ENCODE measurements at places on chromosomes 2 and 18.

- DNase-seq, result no peak
Observed at GRCh38 chr18:77705301-77705700, 455.7 kb downstream of the GALR1 start.

- no peak for DNase-seq
Observed at GRCh38 chr18:49250816-49251388, 209.5 kb downstream of the DYM start.

DNA sequence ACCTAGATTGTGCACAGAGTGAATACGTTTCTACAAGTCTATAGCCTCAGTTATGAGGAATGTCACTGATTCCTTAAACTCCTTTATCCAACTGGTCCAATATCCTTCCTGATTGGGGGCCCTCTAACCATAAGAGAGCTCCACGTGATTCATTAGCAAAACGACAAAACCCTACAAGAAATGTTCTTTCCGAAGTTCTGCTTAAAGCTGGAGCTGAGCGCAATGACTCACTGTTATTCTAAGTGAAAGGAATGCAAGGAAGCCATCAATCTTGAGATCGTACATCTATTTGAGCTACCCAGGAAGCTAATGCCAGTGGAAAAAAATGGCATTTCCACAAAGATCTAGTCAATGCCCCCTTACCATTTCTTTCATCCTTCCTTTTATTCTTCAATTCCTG lies 354.9 kb upstream of the CDH20 start:
- no peak for DNase-seq

GRCh38 chr18:74050807-74051206 lies 96.8 kb downstream of the FBXO15 start:
- no peak for DNase-seq

DNA sequence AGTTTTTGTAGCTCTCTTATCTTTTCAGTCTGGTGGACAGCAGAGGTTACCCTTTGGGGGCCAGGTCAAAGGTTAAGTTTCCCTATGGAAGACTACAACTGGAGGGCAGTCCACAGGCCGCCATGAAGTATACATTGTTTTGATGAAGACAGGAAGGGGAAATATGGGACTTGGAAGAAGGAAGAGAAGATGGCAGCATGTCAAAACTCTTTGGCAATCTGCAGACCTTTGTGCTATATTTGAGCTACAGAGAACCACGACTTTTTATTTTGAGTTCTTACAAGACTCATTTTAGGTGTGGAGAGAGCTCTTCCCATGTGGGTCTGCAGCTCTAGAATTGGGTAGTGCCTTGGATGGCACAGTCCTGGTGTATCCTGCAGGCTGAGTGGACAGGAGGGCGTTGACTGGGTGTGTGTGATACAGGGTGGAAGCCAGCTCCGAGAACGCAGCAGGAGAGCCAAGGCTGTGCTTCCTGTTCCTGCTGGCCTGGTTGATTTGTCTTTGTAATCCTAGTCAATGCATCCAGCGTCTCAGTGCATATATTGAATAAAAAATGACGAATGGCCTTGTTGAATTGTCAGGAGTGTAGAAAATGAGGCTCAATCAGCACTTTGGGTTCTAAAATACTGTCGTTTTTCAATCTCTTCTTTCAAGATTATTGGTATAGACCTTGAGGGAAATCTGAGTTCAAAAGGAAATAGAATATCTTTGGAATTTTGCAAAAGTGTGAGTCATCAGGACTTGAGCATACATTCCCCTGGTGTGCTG lies 11.5 kb downstream of the ITGA6 start:
- no peak for DNase-seq

DNA sequence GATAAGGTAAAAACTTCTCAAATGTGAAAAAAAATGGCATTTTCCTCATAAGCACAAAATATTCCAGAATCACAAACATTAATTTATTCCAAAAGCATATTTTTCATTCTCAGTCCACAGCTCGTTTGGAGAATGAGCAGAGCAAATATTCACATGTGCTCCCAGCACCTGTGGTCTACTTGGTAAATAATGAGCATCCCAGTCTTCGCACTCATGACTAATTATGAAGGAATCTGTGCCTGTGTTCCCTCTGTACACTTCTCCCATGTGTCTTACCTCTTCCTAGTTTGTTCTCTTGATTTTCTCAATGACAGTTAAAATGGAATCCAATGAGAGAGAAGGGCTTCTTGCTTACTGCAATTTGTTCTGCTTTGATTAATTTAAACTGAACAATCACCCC lies 671.0 kb upstream of the SOX11 start:
- no peak for DNase-seq

DNA sequence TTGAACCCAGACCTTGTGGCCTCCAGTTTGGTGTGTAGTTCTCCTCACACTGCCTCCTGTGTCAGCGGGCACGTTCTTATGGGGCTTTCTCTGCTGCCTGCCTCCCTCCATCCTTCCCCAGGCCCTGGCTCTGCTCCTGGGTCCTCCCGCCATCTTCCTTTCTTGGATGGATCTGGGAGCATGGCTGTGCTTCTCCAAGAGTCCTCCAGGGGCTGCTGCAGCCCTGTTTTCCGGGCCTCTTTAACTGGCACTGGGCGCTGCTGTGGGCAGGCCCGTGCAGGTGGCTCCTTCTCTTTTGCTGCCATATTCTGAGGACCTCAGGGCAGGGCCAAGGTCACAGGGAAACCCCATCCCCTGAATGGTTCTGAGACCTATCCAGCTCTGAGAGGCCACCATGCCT lies 17.8 kb downstream of the THNSL2 start:
- DNase-seq, result no peak

DNA sequence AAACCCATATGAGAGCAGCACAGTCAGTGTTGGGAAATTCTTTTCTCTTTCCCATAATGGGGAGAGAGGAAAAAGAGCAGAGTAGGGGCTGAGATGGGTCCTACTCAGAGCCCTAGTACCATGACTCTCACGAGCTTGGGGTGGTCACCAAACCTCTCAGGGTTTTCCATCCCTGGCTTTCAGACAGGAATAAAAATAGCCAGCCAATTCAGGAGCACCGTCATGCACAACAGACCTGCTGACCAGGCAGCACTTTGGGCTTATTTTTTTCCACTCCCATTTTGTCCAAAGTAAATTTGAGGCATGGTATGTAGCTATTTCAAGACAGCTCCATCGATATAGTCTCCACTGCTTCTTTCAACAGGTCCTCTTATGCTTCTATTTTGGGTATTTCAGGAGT lies 86.4 kb downstream of the TGFA start:
- DNase-seq, result no peak

DNA sequence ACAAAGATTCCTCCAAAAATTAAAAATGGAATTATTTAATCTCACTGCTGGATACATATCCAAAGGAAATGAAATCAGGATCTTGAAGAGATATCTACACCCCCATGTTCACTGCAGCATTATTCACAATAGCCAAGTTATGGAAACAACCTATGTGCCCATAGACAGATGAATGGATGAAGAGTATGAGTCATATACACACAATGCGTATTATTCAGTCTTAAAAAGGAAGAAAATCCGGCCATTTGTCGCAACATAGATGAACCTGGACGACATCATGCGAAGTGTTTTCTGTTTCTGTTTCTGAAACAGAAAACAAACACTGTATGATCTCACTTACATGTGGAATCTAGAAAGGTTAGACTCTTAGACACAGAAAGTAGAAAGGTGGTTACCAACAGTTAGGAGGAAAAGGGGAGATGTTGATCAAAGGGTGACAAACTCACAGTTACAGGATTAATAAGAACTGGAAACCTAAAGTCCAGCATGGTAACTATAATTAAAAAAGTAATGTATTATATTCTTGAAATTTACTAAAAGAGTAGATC lies 87.8 kb upstream of the ERBB4 start:
- DNase-seq, result no peak

GRCh38 chr18:22113144-22113844 lies 56.1 kb upstream of the GATA6 start:
- DNase-seq, result peak; percentile 90

DNA sequence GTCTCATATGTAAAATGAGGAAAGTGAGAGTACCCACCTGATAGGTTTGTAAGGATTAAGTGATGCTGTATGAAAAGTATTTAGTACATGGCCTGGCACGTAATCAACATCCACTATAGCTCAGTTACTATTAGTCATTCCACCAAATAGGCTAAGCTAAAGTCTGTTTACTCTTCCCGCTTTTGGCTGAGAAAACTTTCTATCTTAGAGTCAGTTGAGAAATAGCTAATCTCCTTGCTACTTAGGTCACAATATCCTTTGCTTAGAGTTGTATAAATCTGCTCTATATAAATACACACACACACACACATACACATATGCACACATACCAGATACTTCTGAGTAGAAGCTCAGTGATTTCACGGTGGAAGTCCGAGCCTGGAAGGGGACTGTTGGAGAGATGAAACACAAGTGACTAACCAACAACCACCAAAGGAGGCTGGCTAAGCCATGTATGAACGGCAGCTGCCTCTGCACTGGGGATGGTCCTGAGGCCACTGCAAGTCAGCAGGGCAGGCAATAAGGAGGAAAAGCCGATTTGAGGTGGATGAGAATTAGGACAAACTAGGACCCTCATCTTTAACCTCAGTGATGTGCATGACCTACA lies 104.6 kb upstream of the EPHA4 start:
- no peak for DNase-seq

DNA sequence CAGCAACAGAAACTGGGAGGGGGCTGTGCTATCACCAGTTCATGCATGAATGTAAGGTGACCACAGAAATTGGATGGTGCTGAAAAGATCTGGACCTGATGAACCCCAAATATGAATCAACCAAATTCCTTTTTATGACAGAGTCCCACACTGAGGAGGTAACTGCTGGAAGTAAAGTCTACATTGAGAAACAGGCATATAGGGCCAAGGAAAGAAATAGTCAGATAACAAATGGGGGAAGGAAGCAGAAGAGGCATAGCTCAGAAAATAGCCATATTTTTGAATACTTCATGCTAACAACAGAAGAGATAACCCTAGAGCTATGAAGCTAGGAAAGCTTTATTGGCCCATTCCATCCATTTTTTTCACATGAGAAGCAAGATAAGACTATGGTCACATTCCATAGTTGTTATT lies 25.8 kb downstream of the ZC3H6 start:
- no peak for DNase-seq

- DNase-seq, result no peak
Observed at GRCh38 chr18:47953471-47953931, 23.0 kb upstream of the SMAD2 start.

- no peak for DNase-seq
Observed at GRCh38 chr2:9024575-9024974, 21.1 kb upstream of the MBOAT2 start.

GRCh38 chr2:206443735-206444527 lies 599 bp downstream of the ADAM23 start:
- DNase-seq, result no peak

DNA sequence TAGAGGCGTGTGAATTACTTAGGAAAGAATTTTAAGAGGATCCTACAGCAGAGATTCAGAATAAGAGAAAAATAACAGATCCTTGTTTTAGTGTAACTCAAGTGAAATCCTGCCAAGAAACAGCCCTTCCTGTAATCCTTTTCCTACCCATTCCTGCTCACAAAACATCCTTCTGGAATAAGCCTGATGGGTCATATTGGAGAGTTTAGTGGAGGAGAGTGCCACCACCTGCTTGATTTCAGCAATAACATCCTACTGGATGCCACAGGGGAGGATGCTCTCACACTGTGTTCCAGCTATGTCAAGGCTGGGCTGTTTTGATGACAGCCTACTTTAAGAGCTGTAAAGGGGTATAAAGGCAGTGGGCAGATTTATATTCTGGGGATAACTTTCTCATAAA lies 54.8 kb upstream of the CCDC178 start:
- DNase-seq, result no peak

All from left ventricle myocardium superior (tissue), 1 donor.